Urinary bladder (tissue), 4 donors: ENCODE measurements at places on chromosomes 12 and 14. TPM values are rescaled to one million over a fixed set of nuclear protein-coding genes. Genes with fewer than 3 reads are reported as not detected.

PDZRN4 gene
- 11.5 TPM for total RNA-seq

CPNE6 gene
- 0.58 TPM for total RNA-seq

CLEC7A gene
- 4.5 TPM for total RNA-seq

GRIP1 gene
- 9.8 TPM for total RNA-seq

TMEM253 gene
- total RNA-seq, result 0.37 TPM

KLRC3 gene
- total RNA-seq, result 0.69 TPM

AHSA1 gene
- 66.2 TPM for total RNA-seq

CHST11 gene
- total RNA-seq, result 4.7 TPM

ST8SIA1 gene
- total RNA-seq, result 19.8 TPM

KCNJ8 gene
- 30.3 TPM for total RNA-seq

ARMH4 gene
- 39.9 TPM for total RNA-seq

DEPDC4 gene
- 3.4 TPM for total RNA-seq

CYP46A1 gene
- total RNA-seq, result 2.7 TPM

MUCL1 gene
- not detected for total RNA-seq

ANO2 gene
- total RNA-seq, result 8.8 TPM

CLECL1 gene
- total RNA-seq, result not detected

KRT6C gene
- total RNA-seq, result not detected

KRT80 gene
- 1.7 TPM for total RNA-seq

CACNA1C gene
- total RNA-seq, result 25.7 TPM

LRP1-AS gene
- total RNA-seq, result not detected

ERP27 gene
- total RNA-seq, result 27.3 TPM

CLEC6A gene
- total RNA-seq, result not detected

CLEC1B gene
- total RNA-seq, result not detected

VWF gene
- 61.8 TPM for total RNA-seq

TC2N gene
- total RNA-seq, result 46.8 TPM

BHLHE41 gene
- total RNA-seq, result 3.5 TPM

ACYP1 gene
- total RNA-seq, result 14.7 TPM

TNFRSF1A gene
- 56.1 TPM for total RNA-seq

TAS2R9 gene
- 0.37 TPM for total RNA-seq

VSIG10 gene
- total RNA-seq, result 25.6 TPM

IAPP gene
- not detected for total RNA-seq

BCL11B gene
- total RNA-seq, result 1.3 TPM

R3HDM2 gene
- total RNA-seq, result 37.0 TPM
